ENCODE measurements at places on chromosomes 16 and 17.

- peak; percentile 96 for DNase-seq
Observed at GRCh38 chr17:39235555-39236449, 10.1 kb upstream of the STAC2 start.

DNA sequence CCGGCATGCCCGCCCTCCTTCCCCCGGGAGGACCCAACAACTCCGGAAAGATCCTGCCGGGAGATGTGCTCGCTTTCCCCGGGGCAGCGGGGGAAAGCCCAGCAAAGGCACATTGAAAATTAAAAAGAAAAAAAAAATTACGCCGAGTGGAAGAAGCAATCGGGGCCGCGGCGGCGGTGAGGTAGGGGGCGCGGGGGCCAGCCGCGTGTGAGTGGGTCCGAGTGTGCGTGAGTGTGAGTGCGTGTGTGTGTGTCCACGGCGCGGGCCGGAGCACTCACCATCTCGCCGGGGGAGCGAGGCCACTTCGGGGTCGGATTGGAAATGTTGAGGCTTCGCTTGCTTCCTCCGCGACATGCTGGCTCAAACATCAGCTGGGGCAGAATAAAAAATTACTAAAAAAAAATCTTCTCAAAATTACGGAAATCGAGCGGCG lies at the start of gene SALL1:
Gene SALL1, minus strand, starts transcription at position 383 of the 433 bp plus-strand sequence. Its CDS starts 29 bp downstream, at position 354.
- DNase-seq: no peak

DNA sequence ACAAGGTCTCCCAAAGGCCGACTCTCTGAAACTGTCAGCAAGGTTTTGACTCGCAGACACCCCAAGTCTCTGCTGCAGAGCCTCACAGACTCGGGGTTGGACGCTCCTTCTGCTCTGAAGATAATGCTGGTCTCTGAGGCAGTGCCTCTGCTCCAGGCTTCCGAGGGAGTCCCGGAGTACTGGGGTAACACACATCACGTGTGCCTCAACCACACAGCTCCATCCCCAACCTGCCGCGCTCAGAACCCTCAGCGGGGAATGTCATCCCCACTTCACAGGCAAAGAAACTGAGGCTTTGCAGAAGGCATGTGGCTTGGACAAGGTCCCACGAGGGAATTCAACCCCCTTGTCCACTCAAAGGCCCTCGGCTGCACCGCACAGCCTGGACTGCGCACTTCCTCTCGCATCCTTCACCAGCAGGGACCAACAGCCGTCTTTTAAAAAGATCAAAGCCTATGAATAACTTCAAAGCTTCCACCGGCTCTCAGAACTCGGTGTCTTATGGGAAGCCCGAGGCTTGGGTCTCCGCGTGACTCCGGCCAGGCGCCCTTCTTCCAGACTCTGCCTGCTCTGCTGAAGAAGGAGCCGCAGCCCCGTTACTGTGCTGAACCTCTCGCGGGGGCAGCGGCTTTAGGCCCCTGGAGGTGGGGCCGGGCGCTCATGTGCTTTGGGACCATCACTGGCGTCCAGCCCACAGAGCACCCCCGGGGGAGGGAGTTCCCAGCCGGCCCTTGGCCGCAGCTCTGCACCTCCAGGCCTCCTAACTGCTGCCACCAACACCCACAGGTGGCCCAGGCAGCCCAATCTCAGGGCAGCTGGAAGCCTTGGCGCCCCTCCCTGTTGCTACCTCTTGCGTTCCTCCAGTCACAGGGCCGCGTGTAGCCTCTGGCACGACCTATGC lies 2.2 kb downstream of the TMEM204 start:
- peak; percentile 32 for DNase-seq

DNA sequence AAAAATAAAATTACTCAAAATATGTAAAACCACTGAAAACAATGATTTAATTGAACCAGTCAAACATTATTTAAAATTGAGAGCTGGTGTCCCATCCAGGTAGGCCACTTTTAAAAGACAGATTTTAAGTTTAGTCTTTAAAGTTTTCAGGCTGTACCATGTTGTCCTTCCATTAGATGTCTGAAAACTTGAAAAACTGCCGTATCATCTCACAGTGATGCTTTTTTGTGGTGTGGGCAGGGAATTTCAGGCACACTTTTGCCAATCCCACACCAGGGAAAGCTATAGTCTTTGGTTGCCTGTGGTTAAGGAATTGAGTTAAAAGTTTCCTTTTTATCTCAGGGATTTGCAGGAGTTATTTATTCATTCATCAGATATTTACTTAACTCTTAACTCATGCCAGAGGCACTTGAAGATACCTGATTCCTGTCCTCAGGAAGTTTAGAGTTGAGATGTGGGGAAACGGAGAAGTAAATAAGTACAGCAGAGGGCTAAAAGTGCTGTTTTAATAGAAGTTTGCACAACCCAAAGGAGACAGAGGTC lies 3.2 kb downstream of the SNTB2 start:
- DNase-seq: no peak

- no peak for DNase-seq
Observed at GRCh38 chr16:91484-91883, 13.5 kb downstream of the MPG start.

DNA sequence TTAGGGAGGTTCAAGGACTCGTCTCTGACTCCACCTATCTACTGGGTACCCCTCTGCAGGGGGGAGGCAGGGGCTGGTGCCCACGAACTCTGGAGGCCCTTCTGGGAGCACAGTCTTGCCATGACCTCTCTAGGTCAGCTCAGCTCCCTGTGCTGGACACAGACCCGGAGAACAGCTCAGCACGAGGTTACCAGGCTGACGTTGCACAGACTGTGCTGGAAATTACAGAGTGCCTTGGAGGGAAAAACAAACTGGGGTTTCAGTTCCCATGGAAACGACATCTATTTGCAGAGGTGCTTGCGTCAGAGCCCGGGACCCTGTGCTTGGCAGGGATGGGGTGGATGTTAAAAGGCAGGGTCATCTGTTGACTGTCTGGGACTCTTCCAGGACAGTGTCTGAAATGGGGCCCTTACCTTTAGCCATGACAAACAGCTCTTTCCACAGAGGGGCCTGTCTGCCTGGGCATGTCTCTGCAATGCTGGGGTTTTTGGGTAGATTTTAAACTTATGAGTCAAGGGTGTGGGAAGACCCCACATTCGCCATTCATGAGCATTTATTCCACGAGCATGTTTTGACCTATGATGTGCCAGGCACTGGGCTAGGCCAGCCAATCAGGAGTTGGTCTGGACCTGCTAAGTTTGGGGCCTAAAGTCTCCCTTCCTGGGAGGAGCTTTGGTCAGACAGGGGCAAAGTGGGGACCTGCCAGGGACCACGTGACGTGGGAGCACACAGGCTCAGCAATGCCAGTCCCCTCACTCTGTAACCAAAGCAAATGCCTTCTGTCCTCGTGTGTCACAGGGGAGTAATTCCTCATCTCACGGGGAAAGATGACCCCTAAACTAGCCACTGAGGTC lies 22.5 kb downstream of the CCR7 start:
- DNase-seq: no peak

- DNase-seq: peak; percentile 44
Observed at GRCh38 chr17:47205419-47205963, 3.7 kb upstream of the MYL4 start.

DNA sequence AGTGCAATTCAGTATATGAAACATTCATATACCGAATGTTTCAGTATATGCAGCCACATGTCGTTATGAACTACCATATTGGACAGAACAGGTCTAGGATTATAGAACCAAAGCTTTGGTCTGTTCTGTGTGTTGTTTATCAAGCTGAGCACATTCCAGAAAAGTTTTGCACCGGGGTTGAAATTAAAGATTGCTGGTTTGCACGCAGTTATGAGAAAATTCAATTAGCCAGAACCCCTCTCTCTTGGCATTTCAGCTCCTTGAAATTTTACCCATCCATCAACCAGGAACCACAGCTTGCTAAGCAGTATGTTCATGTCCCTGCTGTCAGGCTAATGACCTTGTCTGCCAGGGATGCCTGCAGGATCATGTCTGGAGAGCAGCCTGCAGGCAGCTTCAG lies 9.5 kb downstream of the KRT32 start:
- no peak for DNase-seq

DNA sequence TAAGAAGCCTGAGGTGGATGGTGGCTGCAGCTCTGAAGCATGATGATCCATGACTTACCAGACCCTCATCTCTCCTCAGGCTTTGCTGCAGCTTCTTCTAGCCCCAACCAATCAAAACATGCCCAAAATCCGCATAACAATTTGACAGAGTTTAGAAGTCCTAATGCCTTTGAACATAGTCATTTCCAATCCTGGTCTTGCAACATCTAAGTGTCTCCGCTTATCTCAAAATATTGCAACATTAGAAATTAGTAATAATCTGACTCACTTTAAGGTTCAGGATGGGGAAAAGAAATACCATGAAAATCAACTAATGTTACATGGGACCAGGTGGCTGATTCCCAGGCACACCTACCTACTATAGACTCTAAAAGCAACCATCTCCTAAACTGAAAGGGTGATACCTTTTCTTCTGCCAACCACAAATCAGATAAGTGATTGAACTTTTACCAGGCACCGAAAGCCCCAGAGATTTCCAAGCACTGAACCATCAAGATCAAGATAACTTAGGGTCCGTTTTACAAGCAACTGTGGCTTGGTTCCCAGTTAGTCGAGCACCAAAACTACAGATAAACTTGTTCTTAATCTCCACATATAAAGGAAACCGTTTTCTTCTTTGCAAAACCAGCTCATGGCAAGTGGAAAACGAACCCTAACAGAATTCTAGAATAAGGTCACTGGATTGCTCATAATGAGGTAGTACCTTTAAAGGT lies 14.0 kb downstream of the ERN1 start:
- no peak for DNase-seq

DNA sequence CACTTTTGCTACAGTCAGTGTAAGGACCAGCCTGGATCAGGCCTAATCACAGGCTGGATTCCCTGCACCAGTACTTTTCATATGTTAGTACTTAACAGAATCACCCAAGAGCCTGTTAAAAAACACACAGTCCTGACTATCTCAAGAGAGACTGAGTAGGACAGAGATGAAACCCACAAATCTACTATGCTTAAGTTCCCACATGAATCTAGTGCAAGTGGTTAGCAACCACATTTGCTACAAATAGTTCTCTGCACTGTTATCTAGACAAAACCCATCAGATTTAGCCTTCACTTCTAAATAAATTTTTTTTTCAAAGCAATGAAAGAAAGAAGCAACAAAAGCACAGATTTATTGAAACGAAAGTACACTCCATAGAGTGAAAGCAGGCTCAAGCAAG lies 38.9 kb downstream of the SSH2 start:
- no peak for DNase-seq

GRCh38 chr17:58217766-58218165 lies 1.3 kb downstream of the MKS1 start:
- DNase-seq: no peak

DNA sequence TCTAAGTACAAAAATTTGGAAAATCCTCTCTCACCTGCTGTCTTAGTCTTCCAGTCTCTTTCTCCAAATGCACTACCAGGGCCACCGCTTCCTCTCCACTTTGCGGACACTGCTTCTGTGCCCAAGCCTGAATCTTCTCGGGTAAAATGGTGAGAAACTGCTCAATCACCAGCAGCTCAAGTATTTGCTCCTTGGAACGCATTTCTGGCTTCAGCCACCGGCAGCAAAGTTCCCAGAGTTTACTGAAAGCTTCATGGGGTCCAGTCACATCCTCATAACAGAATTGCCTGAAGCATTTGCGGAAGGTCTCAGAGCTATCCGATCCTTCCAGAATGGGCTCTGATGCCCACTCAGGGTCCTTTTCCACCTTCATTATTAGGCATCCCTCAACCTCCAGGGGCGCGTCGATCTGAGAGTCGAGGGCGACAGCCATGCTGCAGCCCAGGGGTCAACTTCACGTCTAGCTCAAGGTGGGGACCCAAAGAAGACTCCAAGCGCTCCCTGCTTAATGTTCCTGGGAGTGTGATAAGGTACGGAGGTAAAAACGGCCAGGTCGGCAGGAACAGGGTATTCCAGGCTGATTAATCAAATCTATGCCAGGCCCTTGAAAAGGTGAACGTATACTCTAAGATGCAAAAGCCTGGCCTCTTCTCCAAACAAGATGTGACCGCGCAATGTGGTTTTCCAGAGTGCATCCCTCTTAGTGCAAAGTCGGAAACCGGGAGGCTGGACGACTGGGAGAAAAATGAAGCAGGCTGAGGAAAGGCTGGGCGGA lies 763 bp downstream of the ZKSCAN2 start:
- DNase-seq: peak; percentile 53

DNA sequence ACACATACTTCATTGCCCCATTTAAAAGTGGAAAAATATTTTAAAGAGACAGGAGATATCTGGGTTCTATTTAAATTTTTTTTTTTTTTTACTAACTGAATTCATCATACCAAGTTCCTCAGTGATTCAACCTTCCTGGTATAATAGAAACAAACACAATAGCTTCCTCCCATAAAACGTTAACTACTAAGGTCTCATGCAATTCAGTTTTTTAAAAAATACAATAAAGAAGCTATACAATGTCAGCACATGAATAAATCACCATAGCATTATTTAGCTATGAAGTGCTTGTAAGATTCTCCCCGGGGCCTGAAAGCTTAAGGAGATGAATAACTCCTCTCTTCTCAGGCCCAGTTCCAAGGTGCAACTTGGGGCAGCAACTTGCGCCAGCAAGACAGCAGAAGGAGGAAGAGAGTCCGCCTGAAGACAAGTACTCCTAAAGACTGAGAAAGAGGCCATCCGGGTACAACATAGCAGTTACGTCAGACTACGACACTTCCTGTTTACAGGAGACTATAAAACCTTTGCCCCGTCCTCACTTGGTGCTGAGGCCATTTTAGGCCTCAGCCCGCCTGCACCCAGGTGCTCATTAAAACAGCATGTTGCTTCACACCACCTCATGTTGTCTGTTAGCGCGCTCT lies 81.5 kb downstream of the MYO1D start:
- DNase-seq: no peak

- DNase-seq: no peak
Observed at GRCh38 chr17:51258756-51259563, 889 bp downstream of the MBTD1 start.

GRCh38 chr16:11389631-11390565 lies 44.6 kb downstream of the RMI2 start:
- DNase-seq: no peak

- no peak for DNase-seq
Observed at GRCh38 chr16:86798247-86799041, 220.1 kb downstream of the FOXL1 start.

GRCh38 chr17:32567511-32567910 lies 80.7 kb downstream of the CDK5R1 start:
- no peak for DNase-seq

GRCh38 chr16:15564604-15565339 lies 78.2 kb downstream of the MARF1 start:
- no peak for DNase-seq

- no peak for DNase-seq
Observed at GRCh38 chr17:68491381-68492231, 20.6 kb upstream of the PRKAR1A start.

DNA sequence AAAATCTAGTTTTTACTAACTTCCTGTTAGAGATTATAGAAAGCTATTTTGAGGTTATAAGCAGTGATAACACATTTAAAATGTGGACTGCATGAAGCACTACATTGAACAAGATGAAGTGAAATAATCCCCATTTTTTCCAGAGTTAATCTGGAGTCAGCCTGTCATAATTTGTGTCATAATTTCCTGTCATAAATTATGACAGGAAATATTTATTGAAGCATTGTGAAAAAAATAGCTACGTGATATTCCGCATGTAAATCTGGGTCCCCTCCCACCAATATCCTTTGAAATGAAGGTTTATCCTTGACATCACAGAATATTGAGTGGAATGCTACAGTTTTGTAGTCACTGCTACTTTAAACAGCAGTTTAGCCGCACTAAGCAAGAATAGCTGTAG lies 40.1 kb downstream of the OMG start:
- DNase-seq: no peak

- no peak for DNase-seq
Observed at GRCh38 chr16:10178080-10178479, 4.1 kb downstream of the GRIN2A start.

All from GM23338 (cell line).